ENCODE measurements at places on chromosomes 3 and 15. TPM values are rescaled to one million over a fixed set of nuclear protein-coding genes. Genes with fewer than 3 reads are reported as not detected.

BCL2A1 gene
- total RNA-seq, result 56.8 TPM

SIDT1 gene
- 16.6 TPM for total RNA-seq

AADACL2 gene
- total RNA-seq, result not detected

SEMA3B gene
- total RNA-seq, result not detected

RFTN1 gene
- total RNA-seq, result 126 TPM

MKRN3 gene
- 0.98 TPM for total RNA-seq

SPATA12 gene
- total RNA-seq, result not detected

SLC49A4 gene
- 2.3 TPM for total RNA-seq

INO80 gene
- total RNA-seq, result 29.2 TPM

NRROS gene
- 17.0 TPM for total RNA-seq

DOCK3 gene
- total RNA-seq, result 2.1 TPM

PPP1R14D gene
- not detected for total RNA-seq

SNTN gene
- not detected for total RNA-seq

WDR93 gene
- total RNA-seq, result not detected

GRM7 gene
- not detected for total RNA-seq

VWA5B2 gene
- not detected for total RNA-seq

MORC1 gene
- not detected for total RNA-seq

EOMES gene
- 37.2 TPM for total RNA-seq

CD276 gene
- total RNA-seq, result 2.4 TPM

ERC2 gene
- total RNA-seq, result not detected

LSM3 gene
- total RNA-seq, result 26.6 TPM

SLC28A1 gene
- total RNA-seq, result not detected

RAB5A gene
- total RNA-seq, result 75.3 TPM

TUBGCP5 gene
- 17.2 TPM for total RNA-seq

CCDC13 gene
- 0.44 TPM for total RNA-seq

MASP1 gene
- total RNA-seq, result not detected

GOLGA8T gene
- total RNA-seq, result not detected

OR5K3 gene
- not detected for total RNA-seq

ADGRG7 gene
- not detected for total RNA-seq

CCDC39 gene
- total RNA-seq, result not detected

GOLGA8J gene
- 0.11 TPM for total RNA-seq

CLDN16 gene
- not detected for total RNA-seq

Data from CD8-positive, alpha-beta memory T cell (primary cell).